ENCODE measurements at places on chromosomes 3 and 15.

DNA sequence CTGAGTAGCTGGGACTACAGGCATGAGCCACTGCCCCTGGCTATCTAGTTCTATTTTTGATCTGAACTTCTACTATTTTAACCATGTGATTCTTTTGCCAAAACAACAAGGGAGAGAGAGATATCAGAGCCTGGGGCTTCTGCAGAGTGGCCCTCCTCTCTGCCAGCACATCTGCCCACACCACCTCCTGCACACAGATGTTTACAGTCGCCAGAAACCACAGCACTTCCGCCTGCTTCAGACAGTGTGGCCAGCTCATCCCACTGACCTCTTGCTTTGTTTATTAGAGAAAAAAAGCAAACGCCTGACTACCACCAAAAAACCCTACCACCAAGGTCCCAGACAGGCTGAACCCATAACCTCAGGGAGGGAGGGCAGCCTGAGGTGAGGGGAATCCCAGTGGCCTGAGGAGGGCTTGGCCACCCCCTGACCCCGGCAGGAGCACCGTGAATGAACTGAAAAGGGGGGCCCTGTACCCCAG lies 85.9 kb upstream of the ABHD2 start:
- peak; percentile 66 for DNase-seq

GRCh38 chr15:40245666-40246450 lies 7.0 kb downstream of the PAK6 start:
- DNase-seq, result no peak

DNA sequence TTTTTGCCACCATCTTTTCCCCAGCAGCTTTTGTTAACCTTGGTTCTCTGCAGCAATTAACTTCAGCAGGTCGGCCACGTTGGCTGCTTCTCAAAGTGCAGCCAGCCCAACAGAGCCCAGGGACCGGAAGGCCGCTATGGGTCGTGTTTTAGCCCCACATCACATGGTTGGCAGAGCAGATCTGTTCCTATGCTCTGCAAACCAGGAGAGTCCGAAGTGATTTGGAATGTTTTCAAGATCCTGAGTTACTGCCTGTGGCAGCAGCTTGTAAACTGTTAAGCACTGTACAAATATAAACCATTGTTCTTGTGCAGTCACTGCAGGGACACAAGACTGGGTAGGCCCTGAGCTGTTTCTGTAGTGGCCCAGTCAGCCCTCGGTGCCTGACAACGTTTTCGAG lies 69.6 kb upstream of the MYZAP start:
- DNase-seq, result no peak

DNA sequence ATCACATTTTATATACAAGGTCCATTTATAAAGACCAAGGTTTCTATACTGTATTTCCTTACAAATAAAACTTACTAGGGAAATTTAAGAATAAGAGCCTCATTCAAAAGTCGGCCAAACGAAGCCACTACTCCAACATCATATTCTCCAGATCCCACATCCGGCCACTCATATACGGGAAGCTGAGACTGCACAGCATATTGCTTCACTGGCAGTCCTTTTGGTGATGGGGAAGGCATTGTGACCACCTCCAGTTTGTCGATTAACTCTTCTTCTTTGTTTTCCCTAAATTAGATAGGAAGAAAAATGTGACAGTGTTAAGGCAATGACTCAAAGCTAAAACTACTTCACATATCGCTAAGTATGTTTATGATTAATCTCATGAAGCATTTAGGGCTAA lies 2.7 kb downstream of the MTFMT start:
- no peak for DNase-seq

DNA sequence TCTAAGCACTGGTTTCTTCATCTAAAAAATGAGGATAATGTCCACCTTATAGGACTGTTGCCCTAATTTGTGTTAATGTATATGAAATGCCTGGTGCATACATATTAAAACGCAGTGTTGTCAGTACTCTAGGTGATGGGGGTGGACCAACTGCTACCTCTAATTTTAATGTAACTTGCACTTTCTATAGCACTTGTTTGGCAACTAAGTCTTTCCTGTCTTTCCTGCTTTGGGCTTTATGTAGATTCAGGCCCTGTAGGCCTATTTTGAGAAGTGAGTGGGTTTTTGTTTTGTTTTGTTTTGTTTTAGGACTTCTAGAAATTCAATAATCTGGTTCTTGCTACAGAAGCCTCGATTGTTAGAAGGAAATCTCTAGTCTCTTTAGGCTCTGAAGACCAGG lies 21.2 kb downstream of the SLC7A14 start:
- DNase-seq, result no peak

DNA sequence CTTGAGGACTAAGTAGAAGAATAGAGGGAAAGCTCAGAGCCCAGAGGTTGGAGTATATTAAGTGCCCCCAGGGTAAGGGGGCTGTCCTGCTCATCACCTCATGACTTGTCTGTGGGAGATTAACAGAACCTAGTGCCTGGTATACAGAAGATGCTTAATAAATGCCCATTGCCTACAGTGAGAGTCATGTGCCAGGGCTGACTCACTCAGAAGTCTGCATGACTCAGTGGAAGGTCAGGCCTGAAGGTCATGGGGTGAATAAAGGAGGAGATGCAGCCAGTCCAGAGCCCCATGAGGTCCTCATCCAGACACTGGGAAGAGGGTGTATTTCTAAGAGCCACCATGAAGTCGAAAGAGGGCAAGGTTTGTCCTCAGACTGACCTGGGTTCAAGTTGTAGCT lies 62.5 kb upstream of the TLE3 start:
- no peak for DNase-seq

All from AG04450 (cell line).